ENCODE measurements at places on chromosomes 5 and 9.

DNA sequence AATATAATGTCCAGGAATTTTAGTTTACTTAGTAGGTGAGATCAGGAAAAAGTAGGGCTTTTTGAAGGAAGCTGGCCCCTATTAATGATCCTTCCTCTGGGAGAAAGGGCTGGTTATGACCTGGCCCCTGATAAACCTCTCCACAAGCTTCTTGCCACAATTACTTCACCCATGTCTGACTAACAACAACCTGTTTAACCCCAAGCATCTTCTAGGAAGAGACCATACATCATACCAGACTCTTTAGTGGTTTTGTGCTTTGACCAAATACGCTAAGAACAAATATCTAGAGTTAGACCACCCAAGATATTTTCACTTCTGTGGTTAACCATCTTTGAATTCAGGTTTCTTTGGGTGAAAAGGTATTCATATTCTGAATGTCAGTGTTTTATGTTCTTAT lies 174.0 kb upstream of the SLC27A6 start:
- no peak for DNase-seq

DNA sequence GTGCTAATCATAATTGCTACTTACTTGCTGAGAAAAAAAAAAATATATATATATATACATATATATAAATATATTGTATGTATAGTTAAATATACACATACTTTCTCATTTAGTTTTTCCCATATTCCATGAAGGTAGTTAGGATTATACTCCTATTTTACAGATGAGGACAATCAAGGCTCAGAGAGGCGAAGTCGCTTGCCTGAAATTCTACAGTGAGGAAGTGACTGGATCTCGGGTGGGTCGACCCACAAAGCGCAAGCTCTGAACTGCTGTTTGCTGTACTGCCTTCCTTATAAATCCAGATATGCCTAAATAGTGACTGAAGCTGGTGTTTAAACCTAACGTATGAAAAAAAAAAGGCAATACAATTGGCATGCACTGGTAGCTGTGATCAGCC lies 148.3 kb upstream of the TBC1D2 start:
- no peak for DNase-seq

DNA sequence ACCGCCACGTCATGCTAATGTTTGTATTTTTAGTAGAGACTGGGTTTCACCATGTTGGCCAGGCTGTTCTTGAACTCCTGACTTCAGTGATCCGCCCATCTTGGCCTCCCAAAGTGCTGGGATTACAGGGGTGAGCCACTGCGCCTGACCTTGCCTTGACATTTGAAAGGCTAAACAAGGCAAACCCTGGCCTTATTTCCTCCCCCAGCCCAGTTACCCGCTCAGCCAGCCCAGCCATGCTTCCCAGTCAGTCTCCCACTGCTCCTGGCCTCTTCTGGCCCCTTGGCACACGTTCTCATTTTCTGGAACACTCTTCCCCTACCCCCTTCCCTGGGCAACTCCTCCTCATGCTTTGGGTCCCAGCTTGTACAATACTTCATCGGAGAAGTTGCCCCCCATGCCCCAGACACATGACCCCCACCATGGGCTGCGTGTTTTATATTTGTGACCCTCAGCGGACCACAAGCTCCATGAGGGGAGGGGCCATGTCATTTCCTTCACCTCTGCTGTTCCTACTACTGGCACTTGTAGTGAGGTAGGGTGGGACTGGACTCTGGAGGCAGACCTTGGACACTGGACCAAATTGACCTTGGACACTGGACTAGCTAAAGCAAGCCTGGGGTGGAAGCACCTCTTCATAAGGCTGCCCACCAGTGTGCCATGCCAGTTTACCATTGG lies 94.4 kb upstream of the IER5L start:
- no peak for DNase-seq

DNA sequence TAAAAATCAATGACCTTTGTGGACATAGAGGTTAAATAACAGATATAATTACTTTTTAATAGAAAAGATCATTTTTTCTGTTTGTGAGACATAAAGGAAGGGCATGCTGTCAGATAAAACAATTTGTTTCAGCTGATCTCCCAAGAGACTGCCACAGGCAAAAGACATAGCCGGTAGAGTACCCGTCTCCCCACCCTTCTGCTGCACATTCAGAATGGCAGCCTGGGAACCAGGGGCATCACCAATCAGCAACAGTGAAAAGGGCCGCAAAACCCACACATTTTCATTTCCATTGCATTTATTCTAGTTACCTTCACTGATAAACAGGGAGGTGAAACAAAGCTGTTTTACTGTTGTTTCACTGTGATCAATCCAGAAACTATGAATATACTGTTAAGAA lies 357.7 kb downstream of the ARRDC3 start:
- no peak for DNase-seq

- DNase-seq: no peak
These were observed 45.3 kb upstream of the AKNA start for GRCh38 chr9:114433086-114433485.
